ENCODE measurements at places on chromosomes 6 and 20.

DNA sequence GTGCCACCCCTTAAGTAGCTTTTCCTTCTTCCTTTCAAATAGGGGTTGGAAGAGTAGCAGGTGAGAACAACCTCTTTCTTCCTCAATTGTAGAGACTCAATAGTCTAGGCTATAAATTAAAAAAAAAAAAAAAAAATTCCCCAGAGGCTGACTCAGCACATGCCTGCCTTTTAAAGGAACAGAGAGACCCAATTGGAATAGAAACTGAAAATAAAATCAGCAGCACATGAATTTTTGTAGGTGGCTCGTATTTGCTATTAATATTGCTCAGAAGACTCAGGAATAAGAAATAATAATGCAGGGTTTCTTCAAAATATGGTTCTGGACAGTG is 19.3 kb downstream of the TOP1 start:
- DNase-seq, result no peak

DNA sequence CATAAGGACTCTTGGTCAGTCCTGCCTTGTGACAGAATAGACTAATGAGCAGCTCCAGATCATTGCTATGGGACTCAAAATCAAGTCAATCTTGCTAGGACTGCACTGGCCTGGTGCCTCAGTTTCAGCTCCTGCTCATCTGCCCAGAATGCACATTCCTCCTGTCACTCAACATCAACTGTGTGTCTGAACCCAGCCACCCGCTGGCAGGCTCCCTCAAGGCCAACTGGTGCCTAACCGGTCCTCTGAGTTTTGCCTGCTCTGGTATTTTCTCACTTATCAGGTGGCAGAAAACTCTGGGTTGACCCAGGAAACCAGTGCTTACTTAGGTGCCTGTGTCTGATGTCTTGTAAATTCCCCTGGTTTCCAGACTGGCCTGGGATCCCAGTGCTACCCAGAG is 297.7 kb downstream of the DHX35 start:
- DNase-seq, result no peak

DNA sequence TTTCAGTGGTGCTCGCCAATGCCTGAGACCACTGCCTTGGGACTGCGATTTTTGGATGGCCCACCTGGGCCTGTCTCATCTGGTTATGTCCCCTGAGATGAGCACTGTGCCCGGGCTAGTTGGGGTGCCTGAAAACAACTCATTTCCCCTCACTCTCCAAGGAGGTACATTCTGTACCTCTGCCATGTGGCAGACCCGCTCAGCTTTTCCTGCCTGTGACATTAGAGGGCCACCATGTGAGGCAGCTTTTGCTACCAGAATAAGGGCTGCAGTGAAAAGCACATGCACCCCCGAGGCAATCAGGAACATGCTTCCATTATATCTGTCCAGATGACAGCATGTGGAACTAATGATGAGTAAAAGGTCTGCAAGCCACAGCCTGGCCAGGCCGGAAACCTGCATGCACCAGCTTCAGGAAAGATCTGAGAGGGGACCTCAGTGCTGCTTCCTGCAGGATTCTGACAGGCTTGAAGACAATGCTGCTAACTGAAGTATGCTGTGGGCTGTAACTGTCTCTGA is 11.3 kb upstream of the SRSF6 start:
- no peak for DNase-seq

DNA sequence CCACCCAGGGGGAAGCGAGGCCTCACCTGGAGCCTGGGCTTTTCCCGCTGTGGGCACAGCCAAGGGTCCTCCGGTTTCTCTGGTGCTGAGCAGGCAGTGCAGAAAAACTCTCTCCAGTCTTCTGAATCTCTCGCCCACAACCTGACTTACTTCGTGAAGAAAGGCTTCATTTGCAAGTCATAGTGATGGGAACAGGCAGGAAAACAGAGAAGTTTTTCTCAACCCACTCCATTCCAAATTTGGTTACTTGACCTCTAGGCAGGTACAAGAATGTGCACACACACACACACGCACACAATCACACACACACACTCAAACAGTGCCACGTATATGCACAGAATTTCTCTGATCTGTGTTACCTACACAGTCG is 524.5 kb downstream of the CD83 start:
- no peak for DNase-seq

GRCh38 chr6:10381133-10381829 is 33.6 kb downstream of the TFAP2A start:
- DNase-seq, result no peak

- DNase-seq, result no peak
Measured at GRCh38 chr20:35360033-35360432, 51.7 kb downstream of the UQCC1 start.

DNA sequence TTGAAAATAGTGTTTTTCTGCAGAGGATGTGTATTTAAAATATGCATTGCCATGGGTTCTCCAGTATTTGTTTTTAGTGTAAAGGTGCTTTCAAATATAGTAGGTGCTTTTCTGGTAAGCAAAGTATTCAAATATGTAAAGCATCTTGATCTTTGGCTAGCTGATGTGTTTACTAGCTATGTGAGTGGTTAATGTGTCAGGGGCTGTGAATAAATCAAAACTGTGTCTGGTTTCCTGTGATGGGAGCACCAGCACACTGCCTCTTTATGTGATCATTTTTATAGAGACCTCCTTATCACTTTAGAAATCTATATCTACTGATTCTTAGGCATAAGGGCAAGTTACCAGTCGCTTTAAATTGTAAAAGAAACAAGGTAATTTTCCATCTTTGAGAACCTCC is 388.9 kb upstream of the MAN1A1 start:
- no peak for DNase-seq

DNA sequence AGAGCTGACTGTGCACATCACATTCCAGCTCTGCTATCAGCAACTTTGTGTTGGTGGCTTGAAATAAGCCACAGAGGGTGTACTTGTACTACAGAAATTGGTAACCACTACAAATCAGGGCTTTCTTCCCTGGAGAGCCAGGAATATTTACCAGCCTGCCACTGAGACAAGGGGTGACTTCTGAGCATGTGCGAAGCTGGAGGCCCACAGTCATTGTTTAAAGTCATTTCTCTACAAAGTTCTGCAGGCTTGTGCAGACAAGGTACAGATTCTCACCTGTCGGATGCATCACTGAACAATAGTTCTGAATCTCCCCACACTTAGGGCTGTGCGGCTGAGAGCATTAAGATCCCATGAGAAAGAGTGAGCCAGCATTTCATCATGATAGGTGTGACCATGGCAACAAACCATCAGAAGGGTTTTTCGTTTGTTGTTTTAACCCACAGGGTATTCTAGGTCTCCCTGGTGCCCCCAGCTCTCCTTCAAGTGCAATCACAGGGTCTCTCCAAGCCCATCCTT is 292.8 kb downstream of the CDC5L start:
- DNase-seq, result no peak

DNA sequence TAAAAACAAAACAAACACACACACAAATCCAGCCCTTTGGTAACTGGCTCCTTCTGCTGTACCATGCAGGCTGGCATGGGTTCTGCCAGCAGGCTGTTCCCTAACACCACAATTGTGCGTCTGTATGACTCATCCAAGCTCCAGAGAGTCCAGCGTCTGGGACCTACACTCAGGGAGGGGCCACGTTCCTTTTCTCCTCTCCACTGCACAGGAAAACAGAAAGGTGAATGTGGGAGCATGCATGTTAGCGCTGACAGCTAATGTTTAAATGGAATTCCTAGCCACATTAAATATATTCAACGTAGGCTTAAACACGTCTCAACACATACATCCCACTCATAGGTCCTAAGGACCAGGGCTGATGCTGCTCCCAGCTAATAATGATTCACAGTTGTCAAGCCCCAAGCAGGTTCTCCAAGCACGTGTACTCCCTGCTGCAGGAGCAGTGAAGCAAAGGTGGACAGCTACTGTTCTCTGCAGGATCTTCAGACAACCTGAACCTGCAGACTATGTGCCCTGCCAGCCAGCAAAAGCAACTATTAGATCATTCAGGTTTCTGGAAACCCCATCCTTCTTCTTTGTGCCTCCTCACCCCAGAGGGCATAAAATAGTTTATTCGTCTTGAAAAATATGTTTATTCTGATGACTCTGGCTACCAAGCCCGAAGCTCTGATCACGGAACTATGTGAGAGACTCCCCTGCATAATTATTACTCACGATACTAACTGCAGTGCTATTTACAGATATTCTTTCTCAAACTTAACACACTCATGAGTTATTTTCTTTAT is 20.9 kb downstream of the MAP1LC3A start:
- no peak for DNase-seq

- no peak for DNase-seq
Measured at GRCh38 chr6:34484899-34485298, 19.0 kb downstream of the PACSIN1 start.

GRCh38 chr6:63856271-63856670 is 220.7 kb downstream of the PHF3 start:
- no peak for DNase-seq

DNA sequence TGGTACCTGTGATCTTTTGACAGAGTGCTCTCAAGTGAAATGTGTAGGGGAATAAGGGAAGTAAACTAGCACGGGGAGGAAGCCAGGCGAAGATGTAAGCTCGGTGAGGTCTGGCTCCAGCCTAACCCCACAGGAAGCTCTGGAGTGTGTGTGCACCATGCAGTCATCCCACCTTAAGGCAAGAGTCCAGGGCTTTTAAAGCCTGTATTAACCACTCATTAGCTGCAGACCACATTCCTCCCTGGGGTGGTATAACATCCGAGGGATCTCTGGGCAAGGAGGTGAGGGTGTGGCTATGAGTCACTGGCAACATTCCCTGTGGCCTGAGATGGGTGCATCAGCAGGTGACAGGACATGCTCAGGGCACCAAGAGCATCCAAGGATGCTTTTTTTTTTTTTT is 12.5 kb upstream of the RANBP9 start:
- no peak for DNase-seq

DNA sequence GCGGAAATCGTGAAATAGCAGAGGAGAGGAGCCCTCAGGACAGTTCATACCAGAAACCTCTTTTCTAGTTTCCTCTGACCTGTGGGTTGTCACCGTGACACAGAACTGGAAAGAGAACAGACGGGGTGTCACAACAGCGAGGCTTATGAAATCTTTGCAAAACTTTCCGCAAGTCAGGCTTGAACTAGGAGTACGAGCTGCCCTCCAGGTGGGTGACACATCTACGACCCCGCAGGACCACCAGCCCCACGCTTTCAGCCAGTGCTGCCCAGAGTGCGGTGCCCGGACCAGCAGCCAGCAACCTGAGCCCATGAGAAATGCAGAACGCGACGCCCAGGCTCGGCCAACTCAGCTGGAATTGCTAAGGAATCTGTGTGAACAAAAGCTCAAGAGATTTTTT is 30.8 kb downstream of the WRNIP1 start:
- no peak for DNase-seq

DNA sequence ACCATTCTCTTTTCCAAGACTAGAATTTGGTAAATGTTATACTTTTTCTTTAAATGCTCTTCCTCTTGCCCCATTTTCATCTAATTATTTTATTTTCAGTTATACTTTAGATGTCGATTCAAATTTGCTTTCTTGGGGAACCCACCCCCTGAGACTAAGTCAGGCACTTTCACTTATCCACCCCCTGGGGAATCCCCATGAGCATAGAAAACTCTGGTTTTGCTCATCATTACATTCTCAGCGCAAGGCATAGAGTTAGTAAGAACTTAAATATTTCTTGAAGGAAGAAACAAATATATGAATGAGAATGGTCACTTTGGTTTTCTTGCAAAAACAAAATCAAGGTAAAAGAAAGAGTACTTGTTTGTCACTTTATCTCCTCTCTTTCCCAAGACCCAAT is 25.1 kb upstream of the HSF2 start:
- no peak for DNase-seq

- DNase-seq, result peak; percentile 58
Measured at GRCh38 chr6:158818581-158819212, 471 bp downstream of the EZR start.

DNA sequence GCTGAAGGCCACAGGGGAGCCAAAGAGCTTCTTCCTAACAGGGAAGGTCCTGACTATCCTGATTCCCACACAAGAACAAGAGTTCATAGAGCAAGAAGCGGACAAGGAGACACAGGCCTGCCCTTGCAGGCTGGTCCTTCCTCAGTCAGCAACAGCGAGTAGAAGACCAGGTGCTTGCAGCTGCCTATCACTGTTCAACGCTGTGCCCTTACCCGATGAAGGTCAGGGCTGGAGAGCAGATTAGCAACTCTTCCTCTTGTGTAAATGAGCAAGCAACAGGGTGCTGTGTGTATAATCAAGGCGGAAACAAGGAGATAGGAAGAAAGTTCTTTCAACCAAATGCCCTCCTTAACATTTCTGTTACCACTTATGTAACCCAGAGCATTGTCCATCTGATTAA is 115.3 kb upstream of the SPACA1 start:
- no peak for DNase-seq

DNA sequence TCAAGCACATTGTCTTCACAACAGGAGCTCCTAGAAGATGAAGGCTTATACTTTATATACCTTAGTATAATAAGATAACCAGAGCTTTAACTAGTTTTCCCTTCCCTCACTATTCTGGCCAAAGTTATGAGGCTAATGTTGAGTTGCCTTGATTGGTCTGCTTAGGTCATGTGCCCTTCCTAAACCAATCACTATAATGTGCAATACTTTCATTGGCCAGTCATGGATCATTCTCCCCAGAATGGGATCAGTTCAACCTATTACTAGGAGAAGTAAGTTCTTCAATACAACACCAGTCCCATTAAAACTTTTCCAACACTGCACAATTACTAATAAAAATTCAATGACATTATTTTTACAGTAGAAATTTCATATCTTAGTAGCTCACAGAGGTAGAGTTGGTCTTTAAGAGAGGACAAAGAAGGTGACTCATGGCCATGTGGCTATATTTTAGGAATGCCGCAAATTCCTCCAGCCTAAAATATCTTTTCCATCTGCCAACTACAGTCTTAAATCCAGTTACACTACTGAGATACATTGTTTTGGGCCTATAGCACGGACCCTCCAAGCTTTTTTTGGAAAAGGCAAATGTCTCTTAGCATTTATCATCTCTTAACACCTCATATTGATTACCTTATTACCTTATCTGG is 12.5 kb upstream of the POU3F2 start:
- DNase-seq, result no peak

- DNase-seq, result no peak
Measured at GRCh38 chr6:168117942-168118341, 38.9 kb upstream of the FRMD1 start.

DNA sequence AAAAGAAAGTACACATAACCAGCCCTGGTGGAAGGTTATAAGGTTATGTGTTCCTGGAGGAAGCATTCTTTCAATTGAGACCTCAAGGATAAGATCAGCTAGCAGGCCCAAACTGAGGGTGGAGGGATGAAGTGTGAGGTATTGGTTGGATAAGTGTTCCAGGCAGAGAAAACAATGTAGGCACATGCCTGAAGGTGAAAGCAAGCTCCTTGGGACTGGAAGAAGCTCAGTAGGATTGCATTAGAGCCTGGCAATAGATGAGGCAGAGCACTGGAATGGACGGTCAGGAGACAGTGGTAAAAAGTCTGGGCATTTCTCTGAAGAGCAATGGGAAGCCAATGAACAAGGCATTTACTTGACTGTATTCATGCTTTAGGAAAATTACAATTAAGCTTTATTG is 89.9 kb upstream of the SHLD1 start:
- DNase-seq, result no peak

DNA sequence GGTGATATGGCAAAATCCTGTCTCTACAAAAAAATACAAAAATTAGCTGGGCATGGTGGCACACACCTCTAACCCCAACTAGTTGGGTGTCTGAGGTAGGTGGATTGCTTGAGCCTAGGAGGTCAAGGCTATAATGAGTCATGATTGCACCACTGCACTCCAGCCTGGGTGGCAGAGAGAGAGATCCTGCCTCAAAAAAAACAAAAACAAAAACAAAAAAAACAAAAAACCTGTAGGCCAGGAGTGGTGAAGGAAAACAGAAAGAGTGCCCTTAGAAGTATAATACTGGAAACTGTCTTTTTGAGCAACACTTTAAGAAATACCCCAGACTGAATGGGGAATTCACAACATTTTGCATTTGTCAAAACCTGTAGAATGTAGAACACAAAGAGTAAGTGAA is 85.3 kb downstream of the JARID2 start:
- DNase-seq, result no peak
